ENCODE measurements at places on chromosomes 7 and 10.

DNA sequence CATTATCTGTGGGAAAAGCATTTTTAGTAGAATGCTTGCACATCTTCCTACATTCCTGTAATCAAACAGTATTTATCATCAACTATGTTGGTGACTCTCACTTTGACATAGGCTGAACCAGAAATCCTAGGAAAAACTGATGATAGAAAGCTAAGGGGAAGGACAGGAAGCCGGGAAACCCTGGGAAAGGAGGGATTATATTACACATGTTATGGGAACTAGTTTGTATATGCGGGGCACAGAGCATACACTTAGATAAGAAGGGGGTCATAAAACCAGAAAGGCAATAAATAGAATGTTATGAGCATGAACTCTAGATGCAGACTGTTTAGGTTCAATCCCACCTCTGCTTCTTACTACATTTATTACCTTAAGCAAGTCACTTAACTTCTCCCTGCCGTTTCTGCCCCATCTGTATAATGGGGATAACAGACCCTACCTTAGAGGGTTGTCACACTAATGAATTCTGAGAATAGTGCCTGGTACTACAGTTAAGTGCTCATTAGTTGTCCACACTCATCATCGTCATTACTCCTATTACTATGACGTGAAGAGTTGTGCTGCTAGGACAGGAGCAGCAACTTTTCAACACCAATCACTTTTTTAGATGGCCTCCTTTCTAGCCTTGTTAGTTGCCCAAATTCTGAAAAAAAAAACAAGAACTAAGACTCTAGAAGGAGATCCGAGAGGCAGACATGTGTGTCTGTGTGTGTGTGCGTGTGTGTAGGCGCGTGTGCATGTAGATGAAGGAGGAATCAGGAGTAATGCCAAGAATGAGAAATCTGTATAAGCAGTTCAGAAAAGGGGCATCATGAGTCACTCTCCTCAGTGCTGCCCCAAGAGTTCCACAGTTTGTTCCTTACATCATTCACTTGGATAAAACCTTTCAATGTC, 52.2 kb downstream of the KMT2C start:
- DNase-seq = no peak

DNA sequence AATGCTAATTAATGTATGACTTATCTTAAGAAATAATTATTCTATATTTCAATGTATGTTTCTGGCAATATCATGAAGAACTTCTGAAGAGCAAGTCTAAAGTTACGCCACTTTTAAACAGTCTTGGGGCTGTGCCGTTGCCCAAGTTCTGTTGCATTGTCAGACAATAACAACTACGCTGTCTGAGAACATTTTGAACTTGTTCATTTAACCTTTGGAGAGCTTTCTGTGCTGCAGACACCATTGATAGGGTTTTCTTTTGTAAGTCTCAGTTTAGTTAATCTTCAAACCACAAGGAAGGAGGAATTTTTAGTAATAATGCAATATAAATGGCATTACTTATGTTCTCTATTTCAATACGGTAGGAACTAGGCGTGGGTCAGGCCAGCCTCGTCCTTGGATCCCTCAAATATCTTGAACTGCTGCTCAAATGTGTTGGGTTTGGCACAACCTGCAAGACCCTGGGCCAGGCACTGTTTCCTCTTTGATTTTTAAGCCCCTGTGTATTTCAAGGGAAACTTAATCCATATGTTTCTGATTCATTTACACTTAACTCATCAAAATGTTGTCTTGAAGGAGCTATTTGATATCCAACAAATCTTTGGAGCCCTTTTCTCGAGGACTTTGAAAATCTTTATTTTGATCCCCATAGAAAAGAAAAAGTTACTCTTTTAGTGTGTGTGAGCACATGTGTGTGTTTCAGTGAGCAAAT, 215.5 kb downstream of the INHBA start:
- no peak for DNase-seq

DNA sequence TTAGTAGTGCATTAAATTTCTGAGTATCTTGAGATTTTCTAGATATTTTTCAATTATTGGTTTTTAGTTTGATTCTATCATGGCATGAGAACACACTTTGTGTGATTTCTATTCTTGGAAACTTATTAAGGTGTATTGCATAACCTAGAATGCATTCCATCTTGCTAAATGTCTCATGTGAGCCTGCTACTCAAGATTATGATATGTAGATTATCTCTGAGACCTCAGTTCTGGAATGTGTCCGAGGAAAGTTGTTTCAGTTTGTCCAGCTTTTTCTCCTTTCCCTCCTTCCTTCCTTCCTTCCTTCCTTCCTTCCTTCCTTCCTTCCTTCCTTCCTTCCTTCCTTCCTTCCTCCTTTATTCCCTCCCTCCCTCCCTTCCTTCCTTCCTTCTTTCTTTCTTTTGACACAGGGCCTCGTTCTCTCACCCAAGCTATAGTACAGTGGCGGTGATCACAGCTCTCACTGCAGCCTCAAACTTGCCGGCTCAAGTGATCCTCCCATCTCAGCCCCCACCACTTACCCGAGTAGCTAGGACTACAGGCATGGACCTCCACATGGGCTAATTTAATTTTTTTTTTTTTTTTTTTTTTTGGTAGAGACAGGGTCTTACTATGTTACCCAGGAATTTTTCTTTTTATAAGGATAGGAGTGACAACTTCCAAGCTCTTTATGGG, 7.6 kb downstream of the ITPRID1 start:
- DNase-seq = no peak

DNA sequence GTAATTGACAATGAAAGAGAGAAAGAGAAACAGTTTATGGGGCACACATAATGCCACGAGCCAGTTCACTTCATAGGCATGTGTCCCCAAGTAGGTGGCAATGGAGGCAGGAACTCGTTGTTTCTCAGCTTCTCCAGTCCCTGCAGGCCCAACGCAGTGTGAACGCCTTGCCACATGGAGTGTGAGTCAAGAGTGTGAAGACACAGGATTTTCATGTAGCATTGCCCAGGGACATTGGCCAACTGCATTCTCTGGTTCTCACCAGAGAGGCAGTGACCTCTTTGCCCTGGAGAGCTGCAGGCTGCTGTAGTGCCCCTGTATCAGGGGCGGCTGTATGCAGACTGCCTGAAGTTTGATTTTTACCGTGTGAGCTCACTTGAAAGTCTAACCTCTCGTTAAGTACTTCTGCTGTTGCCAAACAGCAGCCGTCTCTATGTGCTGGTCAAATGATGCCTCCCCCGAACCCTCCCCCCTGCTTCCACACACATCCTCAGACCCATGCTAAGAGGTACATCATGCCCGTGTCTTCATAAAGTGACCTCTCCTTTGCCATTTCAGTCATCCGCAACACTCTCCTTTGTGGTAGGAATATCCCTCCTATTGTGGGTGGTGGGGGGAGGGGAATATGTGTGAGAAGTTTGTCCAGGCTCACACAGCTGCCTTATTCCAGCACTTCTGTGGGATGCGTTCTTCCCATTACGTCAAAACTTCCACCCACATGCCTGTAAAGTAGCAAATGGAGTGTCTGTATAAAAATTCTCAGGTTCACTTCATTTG, 12.7 kb downstream of the LRRC18 start:
- DNase-seq = no peak

GRCh38 chr7:74084722-74085578, 1.3 kb downstream of the LIMK1 start:
- DNase-seq = no peak

GRCh38 chr7:40945788-40946187, 757.1 kb downstream of the INHBA start:
- no peak for DNase-seq

GRCh38 chr10:124001391-124002148, 91.8 kb downstream of the CHST15 start:
- no peak for DNase-seq

GRCh38 chr10:88670497-88670896, 6.3 kb downstream of the LIPF start:
- no peak for DNase-seq

DNA sequence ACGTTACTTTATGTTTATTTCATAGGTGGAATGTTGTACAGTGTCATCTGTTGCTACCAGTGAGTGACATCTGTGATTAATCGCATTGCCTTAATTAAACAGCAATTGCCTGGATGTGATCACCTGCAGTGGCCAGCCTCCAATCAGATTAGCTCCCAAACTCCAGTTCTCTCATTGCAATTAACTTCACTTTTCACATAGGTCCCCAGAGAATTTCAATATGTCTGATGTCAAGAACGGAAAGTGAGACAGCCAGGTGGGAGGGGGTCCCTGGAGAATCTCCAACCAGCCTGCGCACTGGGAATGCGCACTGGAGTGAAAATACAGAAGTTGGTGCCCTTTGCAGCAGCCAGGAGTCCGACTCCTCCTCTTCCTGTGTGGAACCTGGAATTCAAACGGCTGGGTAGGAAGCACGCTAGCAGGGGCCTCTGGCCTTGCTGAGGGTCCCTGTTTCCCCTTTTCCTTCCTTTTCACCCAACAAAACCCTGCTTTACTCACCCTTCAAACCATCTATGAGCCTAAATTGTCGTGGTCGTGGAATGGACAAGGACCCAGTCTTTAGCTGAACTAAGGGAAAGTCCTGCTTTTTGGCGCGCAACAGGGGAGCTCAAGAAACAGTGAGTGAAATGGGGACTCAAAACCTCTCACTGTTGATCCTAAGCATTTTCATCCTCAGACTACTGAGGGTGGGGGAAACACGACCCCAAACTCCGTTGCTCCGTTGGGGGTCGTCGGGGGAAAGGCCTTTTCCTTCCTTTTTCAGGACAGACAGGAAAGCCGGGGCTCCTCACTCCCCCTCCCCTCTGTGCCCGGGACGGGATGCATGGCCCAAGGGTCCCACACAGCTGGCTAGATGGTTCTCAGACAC, 1355.5 kb upstream of the LRRTM3 start:
- DNase-seq = peak; percentile 8

DNA sequence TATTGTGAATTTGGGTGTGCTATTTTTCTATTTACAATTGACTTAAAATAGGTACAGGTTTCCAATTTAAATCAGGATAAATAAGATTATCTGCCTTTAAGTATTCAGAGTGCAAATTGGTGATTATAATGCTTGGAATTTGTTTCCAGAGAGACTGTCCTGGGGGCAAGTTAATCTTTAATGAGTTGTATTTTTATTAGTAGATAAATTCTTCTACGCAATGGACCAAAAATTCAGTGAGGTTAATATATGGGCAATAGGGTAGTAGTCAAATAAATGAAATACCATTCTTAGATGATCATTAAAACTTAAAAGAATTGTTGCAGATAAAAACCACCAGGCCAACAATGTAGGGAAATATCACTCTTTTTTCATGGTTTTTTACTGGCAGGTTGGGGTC, 3.4 kb downstream of the BICC1 start:
- DNase-seq = no peak

GRCh38 chr7:3154881-3155494, 111.3 kb upstream of the CARD11 start:
- DNase-seq = peak; percentile 2

- no peak for DNase-seq
Observed at GRCh38 chr7:55557666-55558188, 14.6 kb downstream of the VOPP1 start.

DNA sequence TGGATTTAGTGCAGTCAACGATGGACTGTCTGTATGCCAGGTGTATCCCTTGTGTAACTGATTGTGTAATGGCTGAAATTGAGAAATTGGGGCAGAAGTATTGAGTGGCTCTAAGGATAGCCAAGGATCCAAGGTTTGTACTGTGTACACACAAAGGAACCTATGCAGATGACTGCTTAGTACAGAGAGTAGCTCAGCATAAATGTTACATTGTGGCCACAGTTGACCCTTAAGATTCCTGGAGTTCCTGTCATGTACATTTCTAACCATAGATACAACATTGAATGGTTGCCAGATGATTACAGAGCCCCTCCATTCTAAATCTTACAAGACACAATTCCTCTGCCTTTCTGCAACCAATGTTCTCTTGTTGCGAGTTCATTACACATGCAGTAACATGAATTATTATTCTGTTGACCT, 25.3 kb downstream of the CCDC126 start:
- no peak for DNase-seq
